ENCODE measurements at places on chromosomes 7 and 10.

DNA sequence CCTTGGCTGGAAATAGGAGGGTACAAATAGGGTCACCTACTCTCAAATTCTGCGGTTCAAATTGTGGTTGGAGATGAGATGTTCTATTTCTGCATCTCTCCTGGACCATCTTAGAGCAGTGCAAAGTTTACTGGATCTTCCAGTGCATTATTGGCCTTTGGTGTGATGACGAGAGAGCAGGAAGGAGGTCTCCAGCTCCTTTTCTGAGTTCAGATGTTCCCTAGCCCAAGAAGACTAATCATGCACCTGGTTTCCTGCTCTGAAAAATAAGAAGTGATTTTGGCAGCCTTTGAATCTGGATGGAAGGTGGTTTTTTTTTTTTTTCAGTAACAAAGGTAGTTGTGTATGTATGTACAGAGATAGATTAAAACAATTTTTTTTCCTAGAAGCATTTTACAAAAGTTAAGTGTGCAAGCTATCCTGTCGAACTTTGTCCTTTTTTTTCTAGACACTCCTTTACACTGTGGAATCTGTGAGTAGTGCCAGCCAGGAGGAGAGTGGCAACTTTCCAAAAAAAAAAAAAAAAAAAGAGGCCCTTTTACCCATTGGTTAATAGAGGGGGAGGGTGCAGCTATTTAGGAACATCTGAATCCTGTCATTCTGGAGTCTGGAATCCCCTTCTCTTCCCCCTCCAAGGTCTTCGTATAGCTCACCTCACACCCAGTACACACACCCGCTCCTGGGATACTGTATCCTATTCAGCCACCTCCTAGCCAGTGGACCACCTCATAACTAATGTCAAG lies 26.3 kb downstream of the PAPSS2 start:
- DNase-seq = no peak

DNA sequence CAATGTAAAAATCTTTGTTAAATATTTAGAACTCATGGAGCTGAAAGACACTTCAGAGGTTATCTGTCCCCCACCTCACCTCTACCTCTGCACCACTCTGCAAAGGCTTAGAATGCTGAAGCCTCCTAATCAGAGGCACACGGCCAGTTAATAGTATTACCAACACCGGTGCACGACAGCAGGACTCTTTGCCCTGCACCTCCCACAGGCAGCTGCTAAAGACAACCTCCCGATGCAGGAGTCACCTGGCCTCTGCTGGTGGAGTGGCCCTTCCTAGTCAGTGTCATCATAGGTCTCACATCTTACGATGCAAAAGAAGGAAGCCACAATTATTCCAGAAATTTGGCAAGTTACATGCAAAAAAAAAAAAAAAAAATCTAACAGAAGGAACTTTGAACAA lies 66.6 kb upstream of the MGMT start:
- DNase-seq = no peak

DNA sequence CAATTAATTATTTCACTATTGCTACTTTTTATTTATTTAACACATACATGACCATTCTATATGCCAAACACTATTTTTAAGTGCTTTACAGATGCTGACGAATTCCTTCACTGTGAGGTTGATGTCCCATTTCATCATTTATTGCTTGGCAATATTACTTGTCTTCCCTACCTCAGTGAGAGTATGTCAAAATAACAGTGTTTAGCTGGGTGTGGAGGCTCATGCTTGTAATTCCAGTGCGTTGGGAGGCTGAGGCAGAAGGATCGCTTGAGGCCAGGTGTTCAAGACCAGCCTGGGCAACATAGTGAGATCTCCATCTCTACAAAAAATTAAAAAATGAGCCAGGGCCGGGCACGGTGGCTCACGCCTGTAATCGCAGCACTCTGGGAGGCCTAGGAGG lies 19.8 kb upstream of the MRC1 start:
- DNase-seq = no peak

- no peak for DNase-seq
These were observed 1105.7 kb downstream of the XPNPEP1 start for GRCh38 chr10:108817584-108817983.

- DNase-seq = no peak
These were observed 415.1 kb upstream of the FZD8 start for GRCh38 chr10:36057180-36057579.

Measured in stimulated activated CD8-positive, alpha-beta memory T cell treated with anti-CD3 and anti-CD28 coated beads, Interleukin-4, amount 100 ng/mL, for 1 hour (primary cell).